ENCODE measurements at places on chromosomes 6 and 20.

DNA sequence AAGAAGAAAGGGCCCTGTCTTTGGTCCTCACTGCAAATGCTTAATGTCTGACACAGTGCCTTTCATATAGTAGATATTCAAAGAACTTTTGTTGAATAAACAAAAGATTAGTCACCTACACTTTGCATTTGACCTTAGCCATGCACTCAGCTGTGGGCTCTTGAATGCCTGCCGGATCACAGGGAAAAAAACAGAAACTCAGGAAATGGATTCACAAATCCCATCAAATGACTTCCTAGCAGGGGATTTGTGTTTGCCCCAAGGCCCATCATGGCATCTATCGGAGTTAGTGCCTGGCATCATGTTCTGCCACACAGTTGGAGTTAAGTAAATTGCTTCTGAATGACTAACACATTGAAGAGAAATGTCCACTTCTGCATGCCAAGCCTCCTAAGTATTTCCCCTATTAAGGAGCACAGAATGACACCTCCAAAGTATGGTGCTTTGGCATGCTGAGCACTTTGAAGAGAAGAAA is 72.3 kb upstream of the DST start:
- no peak for DNase-seq

DNA sequence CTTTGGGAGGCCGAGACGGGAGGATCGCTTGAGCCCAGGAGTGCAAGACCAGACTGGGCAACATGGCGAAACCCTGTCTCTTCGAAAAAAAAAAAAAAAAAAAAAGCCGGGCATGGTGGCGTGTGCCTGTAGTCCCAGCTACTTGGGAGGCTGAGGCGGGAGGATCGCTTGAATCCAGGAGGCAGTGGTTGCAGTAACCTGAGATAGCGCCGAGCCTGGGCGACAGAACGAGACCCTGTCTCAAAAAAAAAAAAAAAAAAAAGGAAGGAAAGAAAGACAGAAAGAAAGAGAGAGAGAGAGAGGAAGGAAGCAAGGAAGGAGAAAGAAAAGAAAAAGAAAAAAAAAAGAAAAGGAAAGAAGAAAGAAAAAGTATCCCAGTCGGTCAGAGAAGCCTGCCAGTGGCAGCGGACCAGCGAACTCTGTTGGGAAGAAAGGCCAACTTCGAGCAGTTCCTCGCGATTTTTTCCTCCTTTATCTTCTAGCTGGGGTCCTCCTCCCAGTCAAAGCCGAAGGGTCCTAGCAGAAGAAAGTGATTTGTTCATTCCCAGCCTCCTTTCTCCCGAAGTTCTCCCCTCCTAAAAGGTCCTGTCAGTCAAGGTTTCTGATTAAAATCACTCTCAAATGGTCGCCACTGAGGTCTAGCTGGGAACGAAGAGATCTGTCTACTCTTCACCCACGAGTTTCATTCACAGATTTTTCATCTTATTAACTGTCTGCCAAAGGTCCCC is 2.4 kb upstream of the SYCP2L start:
- DNase-seq: no peak

DNA sequence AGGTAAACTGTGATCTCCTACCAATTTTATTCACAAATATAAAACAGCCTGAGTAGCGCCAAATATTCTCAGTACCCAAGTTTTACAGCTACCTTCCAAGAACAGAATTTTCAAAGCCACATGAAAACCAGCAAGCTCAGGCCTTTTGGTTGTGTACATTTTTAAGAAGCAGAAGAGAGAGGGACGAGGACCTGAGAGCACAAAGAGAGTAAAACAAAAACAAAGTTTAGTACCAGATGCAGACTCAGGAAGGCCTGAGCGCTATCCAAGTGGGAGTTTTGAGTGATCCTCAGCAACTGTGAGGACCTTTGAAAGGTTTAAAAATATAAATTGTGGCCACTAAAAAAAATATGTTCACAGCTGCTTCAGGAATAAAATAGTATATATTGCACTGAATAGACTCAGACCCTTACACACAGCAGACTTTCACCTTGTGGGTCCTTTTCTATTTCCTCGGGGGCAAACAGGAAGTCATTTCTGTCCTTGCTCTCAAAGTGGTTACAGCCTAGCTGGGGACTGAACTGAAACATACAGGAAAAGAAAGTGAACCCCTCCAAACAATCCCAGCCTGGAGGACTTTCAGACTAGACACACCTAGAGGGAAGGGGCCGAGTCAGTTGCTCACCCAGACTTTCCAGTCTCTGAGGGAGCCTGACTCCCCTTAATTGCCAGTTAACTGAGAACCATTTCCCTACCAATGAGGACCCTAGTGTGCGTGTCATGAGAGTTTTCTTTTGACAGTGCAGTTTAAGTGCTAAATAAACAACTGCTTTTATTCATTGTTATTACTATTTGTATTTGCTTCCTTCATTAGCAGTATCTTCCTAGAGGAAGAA is 48.5 kb upstream of the NT5E start:
- no peak for DNase-seq

DNA sequence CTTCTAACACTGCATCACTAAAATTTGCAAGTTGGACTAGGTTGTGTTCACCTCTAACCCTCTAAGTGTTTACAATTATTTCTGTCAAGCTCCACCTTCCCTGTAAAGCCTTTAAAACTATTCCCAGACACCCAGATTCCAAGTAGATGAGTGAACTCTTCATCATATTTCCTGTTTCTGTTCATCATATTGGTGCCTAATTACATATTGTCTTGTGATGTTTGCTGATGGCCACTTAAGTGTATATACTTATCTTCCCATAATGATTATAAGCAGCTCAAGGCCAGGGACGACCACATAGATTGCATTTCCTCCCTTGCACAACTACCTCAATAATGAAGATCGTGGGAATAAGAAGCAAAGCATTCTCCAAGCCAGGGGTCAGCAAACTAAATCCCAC is 16.8 kb downstream of the TNFRSF21 start:
- no peak for DNase-seq

- DNase-seq: peak; percentile 74
These were observed 1.8 kb downstream of the RIPOR2 start for GRCh38 chr6:24933868-24934401.

DNA sequence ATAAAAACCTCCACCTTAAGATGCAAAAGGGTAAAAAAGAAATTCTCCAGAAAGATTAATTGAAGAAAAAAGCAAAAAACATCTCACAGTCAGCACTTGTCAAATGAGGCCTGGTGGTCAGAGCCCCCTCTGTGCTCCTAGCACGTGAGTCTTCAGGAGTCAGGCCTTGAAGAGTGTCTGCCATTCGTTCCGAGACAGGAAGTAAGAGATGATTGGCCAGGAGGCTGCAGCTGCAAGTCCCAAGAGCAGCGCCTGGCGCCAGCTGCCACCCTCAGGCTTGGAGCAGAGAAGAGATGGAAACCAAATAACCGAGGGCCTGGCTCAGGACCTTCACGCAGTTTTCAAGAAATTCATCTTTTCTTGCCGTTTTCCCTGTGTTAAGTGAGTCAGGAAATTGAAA is 65.0 kb downstream of the FAM120B start:
- DNase-seq: no peak

- no peak for DNase-seq
These were observed 57.6 kb downstream of the SLC22A2 start for GRCh38 chr6:160201061-160201460.

- DNase-seq: no peak
These were observed 11.8 kb upstream of the FAM110A start for GRCh38 chr20:821731-822065.

DNA sequence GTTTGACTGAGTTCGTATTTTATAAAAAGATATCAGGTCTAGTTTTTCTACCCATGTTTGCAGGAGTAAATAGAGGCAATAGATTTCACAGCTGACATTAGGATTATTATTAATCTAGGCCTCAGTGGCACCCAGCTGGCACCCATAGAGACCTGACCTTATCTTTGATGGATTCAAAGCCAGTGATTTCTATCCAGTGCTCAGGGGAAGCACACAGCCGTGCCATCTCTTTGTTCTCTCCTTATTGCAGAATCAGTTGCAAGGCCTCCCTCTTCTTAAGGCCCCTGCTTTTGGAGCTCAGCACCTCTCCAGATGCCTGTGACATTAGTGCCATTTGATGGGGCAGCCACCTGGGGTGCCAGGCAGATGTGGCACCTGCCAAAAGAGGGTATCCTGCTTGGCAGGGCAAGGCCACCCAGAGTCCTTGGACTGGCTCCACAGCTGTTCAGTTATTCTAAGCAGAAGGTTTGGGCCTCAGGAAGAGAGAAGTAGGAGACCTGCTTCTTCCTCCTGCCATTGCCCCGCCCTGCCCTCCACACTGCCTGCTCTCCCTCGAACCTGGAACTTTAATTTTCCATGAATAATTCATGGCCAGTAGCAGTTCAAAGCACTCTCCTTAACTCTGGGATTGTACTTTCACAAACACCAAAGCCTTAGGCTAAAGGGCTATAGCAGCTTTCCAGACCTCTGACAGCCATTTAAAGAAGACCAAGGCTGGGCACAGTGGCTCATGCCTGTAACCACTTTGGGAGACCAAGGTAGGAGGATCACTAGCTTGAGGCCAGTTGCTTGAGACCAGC is 206.3 kb downstream of the ZDHHC14 start:
- DNase-seq: no peak

GRCh38 chr6:51513891-51514747 is 573.3 kb downstream of the PKHD1 start:
- no peak for DNase-seq

GRCh38 chr20:56859801-56860261 is 230.7 kb downstream of the TFAP2C start:
- no peak for DNase-seq

DNA sequence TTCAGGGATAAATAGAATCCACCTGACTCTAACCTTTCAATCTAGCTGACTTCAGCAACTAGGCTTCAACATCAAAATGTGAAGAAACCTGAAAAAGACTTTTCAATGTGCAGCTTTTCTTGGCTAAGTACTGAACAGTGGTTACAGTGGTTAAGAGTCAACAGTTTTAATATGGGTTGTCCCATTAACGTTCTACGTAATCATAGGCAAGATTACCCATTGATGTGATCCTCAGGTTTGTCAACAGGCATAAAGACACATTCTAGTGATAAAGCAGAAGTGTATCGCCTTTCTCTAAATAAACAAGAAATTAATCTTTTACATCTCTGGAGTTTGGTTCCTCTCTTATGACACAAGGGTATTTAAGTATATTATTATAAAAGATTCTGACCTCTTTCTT is 154.1 kb upstream of the RUNX2 start:
- no peak for DNase-seq

- DNase-seq: peak; percentile 50
These were observed 937.4 kb upstream of the GJE1 start for GRCh38 chr6:141195251-141195832.

- no peak for DNase-seq
These were observed 72.3 kb upstream of the IFNGR1 start for GRCh38 chr6:137291441-137291840.

DNA sequence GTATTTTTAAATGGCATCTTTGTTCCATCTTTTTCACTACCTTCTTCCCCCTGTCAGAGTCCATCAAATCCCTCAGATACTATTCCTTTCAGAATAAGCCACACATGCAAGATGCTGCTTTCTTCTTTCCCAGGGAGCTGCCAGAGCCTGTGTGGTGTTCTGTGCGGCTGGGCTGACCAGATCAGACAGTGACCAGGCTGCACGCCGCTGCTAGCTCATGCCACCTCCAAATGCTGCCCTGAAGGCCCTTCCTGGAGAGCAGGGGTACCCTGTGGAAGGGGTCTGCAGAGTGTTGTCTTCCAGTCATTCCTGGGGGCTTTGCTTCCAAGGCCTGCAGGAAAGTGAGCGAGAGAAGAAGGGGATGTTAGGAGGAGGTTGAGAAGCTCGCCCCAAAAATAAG is 179.1 kb upstream of the SUPT3H start:
- DNase-seq: no peak

- no peak for DNase-seq
These were observed 142.8 kb upstream of the PHACTR3 start for GRCh38 chr20:59461526-59461925.

GRCh38 chr6:128121190-128121589 is 220.3 kb upstream of the THEMIS start:
- no peak for DNase-seq

GRCh38 chr20:10466325-10466724 is 31.2 kb downstream of the SLX4IP start:
- no peak for DNase-seq

DNA sequence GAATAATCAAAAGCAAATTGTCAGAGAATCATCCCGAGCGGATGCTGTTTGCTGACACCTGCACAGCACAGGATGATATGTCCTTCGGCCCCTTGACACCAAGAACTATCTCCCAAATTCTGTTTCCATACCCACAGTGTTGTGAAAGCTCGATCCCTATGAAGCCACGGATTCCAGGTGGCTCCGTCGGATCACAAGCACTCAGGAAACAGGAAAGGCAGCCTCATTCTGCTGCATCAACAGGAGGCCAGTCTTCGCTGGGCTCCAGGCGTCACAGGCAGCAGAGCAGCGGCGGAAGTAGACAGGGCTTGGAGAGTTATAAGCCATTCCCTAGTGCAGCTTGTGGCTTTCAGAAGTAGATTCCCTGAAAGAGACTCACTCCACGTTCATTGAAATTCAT is 342.3 kb downstream of the C6orf118 start:
- no peak for DNase-seq

- DNase-seq: no peak
These were observed 11.2 kb upstream of the HMGN4 start for GRCh38 chr6:26526928-26527327.

- peak; percentile 93 for DNase-seq
These were observed 132.8 kb downstream of the CDK19 start for GRCh38 chr6:110682460-110682853.

DNA sequence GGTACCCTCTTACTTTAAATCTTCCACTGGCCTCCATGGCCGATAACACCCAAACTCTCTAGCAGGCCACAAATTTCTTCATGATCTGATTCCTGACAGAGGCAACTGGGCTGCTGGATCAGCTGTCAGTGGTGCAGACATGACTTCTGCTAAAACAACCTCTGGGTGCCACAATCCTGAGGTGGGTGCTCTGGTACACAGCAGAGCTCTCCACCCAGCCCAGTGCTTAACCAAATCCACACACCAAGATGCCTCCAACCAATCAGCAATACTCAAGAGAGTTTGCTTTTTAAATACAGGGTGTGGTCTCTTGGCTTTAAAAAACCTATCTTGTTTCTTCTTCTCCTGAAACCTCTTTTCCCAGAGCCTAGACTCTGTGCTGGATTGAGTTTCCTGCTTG is 126.6 kb upstream of the SPACA1 start:
- DNase-seq: peak; percentile 81

GRCh38 chr20:56257604-56258003 is 9.1 kb downstream of the MC3R start:
- DNase-seq: no peak

- no peak for DNase-seq
These were observed 38.8 kb downstream of the ATG5 start for GRCh38 chr6:106286746-106287145.

GRCh38 chr6:10759312-10759839 is 11.8 kb downstream of the TMEM14B start:
- peak; percentile 74 for DNase-seq

DNA sequence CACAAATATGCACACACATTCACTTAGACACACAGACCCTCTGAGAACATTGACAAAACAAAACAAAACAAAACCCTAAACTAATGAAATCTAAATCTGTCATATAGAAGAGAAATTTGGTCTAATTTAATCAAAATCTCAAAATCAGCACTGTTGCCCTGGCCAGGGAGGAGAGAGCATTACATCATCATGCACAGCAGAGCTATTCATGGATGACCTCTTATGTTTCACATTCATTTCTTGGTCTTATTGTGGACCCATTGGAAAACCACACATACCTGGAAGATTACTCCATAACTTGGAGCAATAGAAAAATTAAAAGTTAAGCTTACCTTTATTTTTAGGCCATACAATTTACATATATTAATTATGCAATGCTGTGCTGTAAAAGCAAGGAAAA is 1223.6 kb upstream of the GJE1 start:
- DNase-seq: no peak

GRCh38 chr20:5608442-5609161 is 141.6 kb upstream of the SHLD1 start:
- DNase-seq: peak; percentile 54

GRCh38 chr20:23503649-23504048 is 12.7 kb downstream of the CST8 start:
- DNase-seq: no peak

Measured in NAMALWA (cell line).